ENCODE measurements at places on chromosomes 11 and 22.

- no peak for DNase-seq
These were observed 142.0 kb downstream of the BRD1 start for GRCh38 chr22:49685686-49686085.

DNA sequence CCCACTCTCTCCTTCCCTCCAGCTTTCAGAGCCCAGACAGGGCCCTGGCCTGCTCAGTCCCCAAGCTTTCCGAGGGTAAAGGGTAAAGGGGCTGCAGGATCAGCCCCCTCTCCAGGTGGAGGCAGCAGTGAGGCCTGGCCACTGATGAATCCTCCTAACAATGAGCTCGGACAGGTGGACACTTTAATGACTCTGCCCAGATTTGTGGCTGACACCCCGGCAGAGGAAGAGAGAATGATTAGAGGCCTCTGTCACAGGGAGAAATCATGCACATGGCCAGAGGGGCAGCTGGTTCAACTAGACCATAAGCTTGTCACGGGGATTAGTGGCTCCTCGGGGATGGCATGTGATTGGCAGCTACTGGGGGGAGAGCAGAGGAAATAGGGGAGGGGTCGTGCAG, 587.5 kb upstream of the B3GAT1 start:
- peak; percentile 88 for DNase-seq

DNA sequence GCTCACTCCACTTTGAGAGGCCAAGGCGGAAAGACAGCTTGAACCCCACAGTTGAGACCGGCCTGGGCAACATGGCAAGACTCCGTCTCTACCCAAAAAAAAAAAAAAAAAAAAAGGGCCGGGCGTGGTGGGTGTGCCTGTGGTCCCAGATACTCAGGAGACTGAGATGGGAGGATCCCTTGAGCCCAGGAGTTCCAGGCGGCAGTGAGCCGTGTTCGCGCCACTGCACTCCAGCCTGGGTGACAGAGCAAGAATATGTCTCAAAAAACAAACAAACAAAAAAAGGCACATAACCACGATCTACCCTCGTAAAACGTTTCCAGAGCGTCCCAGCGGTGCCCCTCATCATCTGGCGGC, 861 bp upstream of the RAD9A start:
- no peak for DNase-seq

DNA sequence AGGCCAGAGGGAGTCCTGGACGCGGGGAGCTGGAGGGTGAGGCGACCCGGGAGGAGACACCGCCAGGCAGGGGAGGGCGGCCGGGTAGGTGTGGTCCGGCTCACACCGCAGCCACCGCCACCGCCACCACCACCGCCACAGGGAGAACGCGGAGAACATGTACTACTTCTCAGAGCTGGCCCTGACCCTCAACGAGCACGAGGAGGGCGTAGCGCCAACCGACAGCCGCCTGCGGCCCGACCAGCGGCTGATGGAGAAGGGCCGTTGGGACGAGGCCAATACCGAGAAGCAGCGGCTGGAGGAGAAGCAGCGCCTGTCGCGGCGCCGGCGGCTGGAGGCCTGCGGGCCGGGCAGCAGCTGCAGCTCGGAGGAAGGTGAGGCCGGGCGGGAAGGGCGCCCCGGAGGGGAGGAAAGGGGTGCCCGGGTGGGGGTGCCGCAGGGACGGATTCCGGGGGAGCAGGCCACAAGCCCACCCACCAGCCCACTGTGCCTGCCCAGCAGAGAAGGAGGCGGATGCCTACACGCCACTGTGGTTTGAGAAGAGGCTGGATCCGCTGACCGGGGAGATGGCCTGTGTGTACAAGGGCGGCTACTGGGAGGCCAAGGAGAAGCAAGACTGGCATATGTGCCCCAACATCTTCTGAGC, 62.8 kb downstream of the MORC2 start:
- no peak for DNase-seq

GRCh38 chr11:67466962-67467771, 1.9 kb downstream of the TMEM134 start:
- no peak for DNase-seq

GRCh38 chr22:23398701-23399366, 181.3 kb downstream of the IGLL1 start:
- DNase-seq, result no peak

GRCh38 chr11:131533998-131534397, 163.6 kb downstream of the NTM start:
- no peak for DNase-seq

DNA sequence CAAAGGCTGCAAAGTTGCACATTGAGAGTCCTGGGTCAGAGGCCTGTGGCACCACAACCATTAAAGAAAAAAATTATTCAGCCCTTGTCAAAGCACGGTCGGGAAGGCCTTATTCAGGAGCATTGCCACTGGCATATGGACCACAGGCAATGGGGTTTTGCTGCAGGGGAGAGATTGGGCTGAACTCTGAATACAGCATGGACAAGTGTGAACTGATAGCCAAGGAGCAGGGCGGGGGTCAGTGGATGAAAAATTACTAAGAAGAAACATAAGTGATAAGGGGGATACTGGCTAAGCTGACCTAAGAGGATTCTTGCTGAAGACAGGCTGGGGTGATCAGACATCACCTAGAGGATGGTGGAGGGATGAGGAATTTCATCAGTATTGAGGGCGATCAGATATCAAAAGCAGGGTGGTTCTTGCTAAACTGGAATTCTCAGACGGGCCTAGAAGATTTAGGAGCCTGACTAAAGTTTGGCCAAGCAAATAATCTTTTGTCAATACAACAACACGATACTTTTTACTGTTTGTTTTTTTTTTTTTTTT, 3.3 kb upstream of the DGCR8 start:
- DNase-seq, result no peak

DNA sequence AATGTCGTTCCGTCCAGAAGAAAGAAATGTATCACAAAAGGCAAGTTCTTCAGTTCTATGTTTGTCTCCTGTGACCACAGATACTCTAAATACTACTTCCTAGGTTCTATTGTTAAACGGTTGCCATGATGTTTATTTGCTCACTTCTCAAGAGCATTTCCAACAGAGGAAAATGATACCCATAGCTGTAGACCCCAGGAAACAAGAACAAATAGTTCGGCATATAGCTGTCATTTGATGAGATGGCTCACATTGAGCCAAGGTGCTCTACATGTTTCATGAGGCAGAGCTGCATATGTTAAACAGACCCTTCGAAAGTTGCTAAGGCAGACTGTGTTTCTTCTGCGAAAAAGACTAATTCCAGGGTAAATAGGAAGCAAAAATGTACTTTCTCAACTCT, 15.4 kb upstream of the ANGPTL5 start:
- DNase-seq, result no peak

- no peak for DNase-seq
These were observed 63.7 kb upstream of the PARVG start for GRCh38 chr22:44116755-44117684.

DNA sequence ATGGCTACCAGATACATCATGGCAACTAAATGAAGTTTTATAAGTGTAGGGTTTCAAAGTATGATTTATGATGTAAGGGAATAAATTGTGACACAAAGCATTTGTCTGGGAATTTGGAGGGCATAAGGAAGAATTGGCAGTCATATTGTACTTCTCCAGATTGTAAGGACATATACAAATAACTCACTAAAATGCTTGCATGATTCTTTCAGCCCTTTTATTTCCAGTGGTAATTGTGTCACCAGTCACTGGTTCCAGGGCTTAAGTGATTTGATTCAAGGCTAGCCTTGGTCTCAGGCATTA, 299.4 kb upstream of the ANO5 start:
- no peak for DNase-seq

- peak; percentile 47 for DNase-seq
These were observed 11.3 kb downstream of the P2RY2 start for GRCh38 chr11:73229321-73229895.

GRCh38 chr22:20980523-20980922, 1.6 kb upstream of the LZTR1 start:
- DNase-seq, result no peak

DNA sequence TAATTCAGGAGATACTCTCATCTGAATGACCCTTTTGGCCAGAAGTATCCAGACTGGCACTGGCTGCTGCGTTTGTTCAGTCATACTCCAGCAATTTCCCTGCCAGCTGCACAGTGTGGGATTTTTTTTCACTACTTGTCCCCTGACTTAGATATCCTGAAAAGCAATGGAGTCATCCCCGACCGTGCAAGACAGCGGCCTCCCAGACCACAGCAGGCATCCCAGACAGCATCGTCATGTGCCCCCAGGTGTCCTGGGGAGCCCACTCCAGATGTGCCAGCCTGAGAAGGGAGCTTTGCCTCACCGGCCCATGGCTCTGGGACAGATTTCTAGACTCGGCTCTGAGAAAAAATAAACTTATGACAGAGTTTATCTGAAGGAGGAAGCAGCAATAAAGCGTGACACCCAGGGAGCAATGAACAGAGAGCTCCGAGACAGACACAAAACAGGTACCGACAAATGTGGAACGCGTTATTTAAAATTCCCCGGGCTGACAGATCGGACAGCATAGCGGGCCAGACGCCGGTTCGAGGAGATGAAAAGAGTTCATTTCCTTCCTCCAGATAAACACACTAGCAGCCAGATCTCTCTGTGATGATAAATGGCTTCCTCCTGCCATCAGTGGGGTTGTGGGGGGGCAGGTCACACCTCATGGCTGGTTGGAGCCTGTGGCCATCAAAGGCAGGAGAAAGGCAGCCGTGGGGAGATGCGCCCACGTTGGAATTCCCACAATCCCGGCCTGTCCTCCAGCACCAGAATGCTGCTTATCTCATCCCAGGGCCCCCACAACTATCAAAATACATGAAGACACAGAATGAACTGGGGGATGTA, 106.4 kb upstream of the FGF3 start:
- no peak for DNase-seq

- no peak for DNase-seq
These were observed 4.1 kb upstream of the MAPK11 start for GRCh38 chr22:50274311-50274710.

- no peak for DNase-seq
These were observed 53.1 kb downstream of the EHF start for GRCh38 chr11:34674038-34674437.

DNA sequence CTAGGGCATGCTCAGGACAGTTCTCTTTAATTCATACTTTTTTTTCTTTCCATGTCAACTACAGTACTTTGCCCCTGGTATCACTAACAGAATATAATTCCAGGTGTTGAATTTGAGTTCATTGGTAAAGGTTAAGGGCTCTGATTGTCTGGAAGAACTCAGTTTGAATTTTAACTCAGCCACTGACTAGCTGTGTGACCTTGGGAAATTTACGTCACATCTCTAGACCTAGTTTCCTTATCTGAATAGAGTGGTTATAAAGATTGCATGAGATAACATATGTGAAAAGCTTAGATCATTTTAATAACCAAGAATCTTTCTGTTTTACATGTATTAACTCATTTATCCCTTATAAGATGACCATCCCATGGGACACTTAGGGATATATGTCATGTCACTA, 15.8 kb upstream of the ZC3H12C start:
- no peak for DNase-seq

DNA sequence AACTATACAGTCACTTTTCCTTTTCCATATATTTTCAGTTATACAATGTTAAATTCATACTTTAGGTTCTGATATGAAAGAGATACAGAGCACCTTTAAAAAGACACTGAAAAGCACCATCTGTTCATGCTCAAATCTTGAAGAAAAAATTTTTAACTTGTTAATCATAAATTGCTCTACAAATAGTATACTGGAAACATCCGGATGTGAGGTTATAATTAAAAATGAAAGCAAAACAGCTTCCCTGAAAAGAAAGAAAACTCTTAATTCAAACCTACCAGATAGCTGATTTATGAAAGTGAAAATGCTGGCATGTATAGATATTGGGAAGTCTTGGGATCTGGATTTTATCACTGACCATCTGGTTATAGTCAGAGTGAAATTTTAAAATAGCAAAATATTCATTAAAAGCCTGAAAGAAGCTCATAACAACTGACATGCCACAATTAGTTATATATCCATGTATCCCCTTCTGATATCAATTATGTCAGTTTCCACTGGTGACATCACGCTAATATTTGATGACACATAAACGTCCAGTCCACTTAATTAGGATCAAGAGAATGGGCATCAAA, 740.0 kb downstream of the DLG2 start:
- no peak for DNase-seq

- DNase-seq, result no peak
These were observed 74.2 kb downstream of the MED15 start for GRCh38 chr22:20581503-20582170.

- peak; percentile 74 for DNase-seq
These were observed 1.1 kb upstream of the FADS2 start for GRCh38 chr11:61826930-61827570.

- DNase-seq, result peak; percentile 7
These were observed 30.4 kb downstream of the OR6Q1 start for GRCh38 chr11:58060939-58061672.

DNA sequence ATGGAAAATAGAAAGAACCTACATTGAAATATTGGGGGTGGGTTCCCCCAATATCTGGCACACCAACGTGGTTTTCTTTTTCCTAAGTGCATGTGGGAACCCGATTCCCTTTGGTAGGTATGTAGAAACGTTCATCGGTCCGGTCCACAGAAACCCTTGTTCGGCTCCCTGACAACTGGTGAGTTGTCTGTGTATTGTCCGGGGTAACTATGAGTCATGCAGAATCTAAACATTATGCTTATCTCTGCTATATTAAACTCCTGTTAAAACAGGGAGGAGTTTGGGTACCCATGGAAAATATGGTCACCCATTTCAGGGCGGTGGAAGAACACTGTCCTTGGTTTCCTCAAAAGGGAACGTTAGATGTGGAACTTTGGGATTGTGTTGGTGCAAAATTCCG, 25.1 kb upstream of the ALDH3B2 start:
- DNase-seq, result no peak

DNA sequence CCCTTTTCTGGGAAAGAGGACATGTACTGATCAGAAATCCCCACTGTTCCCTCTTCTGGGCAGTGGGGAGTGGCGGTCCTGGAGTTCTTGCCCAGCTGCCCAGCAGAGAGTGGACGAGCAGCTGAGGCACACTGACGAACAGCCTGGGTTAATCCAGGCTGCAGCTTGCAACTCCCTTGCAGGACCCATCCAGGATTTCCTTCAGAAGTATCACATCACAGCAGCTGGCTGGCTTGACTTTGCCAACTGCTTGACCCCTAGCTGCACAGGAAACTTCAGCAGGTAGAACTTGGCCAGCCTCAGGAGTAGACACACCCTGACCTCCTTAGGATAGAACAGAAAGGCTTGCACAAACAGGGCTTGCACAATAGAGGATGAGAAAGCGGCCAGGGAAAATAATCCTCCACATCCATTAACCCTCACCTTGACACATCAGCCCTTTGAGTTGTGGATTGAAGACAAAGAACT, 27.9 kb upstream of the FZD4 start:
- peak; percentile 15 for DNase-seq

- no peak for DNase-seq
These were observed 1.0 kb downstream of the CTSD start for GRCh38 chr11:1762537-1763302.

GRCh38 chr11:5887661-5888060, 5.3 kb upstream of the OR52E5 start:
- no peak for DNase-seq

- DNase-seq, result no peak
These were observed 12.3 kb downstream of the PDGFD start for GRCh38 chr11:104151404-104152204.

GRCh38 chr11:103067118-103067517, 24.8 kb downstream of the DCUN1D5 start:
- no peak for DNase-seq

All from kidney (tissue), 22 donors.